ENCODE measurements at places on chromosomes 2 and 18.

DNA sequence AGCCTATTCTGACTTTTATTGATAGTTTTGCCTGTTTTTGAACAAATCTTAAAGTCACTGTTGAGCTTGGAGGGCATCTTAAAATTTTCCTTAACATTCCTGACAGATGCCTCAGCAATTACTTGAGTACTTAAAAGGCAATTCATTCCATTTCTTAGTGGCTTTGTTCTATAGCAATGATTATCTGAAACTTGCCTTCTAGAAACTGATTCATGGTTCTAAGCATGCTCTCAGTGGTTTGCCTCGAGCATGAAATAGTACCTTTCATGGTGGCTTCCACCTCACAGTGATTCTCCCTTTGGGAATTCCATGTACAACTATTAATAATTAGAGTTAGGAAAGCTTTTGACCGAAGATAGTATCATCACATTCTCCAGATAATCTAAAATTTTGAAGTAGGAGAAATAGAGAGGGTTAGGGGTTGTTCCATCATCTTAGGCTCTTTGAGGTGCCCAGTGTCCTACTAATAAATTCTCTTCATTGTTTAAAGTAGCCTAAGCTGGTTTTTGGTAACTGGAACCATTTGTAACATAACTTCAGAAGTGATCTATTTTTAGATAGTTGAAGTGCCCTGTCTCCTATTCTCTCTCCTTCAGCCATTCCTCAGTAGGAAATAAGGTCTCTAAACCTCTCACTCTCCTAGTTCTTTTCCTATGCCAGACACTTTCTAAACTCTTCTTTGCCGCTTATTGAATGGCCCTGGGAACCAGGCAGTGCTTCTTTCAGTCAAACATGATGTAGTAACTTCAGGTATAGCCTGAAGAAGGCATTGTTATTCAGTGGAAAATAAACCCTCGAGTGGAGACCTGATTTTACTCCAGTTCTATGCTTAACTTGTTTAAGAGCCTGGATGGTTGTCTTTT is 156.1 kb downstream of the HAUS1 start:
- DNase-seq, result no peak

DNA sequence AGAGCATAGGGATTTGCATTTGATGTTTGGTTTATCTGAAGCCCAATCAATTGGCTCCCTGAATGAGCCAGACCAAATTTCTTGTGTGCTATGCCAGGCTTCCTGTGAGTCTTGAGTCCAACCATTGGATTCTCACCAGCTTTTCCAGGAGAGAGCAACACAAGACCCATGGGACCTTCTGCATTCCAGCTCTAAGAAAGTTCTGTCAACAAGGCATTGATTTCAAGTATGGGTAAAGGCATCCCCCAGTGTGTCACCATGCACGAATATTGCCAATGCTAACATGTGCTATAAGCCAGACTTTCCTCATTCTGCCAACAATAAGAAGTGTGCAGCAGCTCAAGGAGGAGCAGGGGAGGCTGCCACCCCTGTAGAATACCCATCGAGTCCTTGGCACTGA is 266.6 kb downstream of the ETAA1 start:
- no peak for DNase-seq

GRCh38 chr2:174599310-174599921 is 1.8 kb upstream of the WIPF1 start:
- DNase-seq, result no peak

GRCh38 chr2:240579771-240580614 is 6.5 kb upstream of the CAPN10 start:
- peak; percentile 79 for DNase-seq

DNA sequence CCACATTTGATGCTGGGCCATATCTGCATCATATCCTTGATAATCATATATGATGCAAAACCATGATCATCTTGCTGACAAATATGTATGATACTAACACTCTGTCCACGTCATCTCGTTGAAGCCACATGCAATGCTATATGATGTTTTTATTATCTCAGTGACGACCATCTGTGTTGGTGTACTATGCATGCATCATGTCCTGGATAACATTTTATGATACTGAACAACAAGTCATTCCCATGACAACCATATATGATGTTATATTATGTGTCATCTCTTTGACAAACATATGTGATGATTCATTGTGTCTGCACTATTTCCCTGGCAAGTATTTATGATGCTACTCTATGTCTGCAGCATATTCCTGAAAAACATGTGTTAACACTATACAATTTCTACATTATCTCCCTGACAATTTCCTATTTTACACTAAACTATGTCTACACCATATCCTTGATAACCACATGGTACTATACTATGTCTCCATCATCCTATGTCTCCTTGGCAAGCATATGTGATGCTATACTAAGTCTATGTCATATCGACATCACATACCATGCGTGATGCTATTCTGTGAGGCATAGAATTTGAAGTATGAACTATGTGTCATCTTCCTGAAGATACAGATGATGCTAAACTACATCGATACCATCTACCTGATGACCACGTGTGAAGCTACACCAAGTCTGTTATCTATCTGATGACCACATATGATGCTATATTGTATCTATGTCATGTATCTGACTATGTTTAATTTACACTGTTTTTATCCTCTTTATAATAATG is 37.0 kb downstream of the DAW1 start:
- DNase-seq, result no peak

- DNase-seq, result no peak
Observed at GRCh38 chr18:78999939-79000338, 20.3 kb downstream of the SALL3 start.

DNA sequence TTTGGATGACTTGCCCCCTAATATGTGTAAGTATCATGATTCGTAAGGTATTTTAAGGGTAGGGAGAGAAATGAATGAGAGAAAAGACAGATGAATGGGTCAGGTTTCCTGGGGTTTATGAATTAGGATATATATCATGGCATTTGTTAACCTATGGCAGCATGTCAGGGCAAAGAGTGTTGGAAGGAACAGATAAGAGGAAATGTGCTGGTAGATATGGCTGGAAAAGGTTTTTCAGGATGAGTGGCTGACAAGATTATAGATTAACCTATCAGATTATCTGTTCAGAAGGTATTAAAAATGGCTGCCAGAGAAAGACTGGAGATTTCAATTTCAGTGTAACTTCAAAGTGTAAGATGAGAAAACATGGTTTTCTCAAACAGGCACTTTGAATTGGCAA is 67.8 kb downstream of the SRBD1 start:
- DNase-seq, result no peak

DNA sequence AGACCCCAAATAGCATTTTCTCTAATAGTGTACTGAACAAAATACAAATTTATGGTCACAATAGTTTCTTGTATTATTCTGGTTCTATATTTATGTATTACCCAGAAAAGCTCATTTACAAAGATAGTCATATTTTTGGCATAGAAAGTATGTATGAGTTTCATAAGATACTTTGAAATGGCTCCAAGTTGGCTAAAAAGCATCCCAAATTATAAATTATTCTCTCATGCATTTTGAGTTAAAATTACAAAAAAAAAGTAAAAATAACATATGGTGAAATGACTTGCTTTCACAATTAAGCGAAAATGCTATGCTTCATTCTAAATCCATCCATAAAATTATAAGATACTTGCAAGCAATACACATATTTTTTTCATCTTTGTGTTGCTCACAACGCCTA is 530.7 kb downstream of the ZNF804A start:
- no peak for DNase-seq

DNA sequence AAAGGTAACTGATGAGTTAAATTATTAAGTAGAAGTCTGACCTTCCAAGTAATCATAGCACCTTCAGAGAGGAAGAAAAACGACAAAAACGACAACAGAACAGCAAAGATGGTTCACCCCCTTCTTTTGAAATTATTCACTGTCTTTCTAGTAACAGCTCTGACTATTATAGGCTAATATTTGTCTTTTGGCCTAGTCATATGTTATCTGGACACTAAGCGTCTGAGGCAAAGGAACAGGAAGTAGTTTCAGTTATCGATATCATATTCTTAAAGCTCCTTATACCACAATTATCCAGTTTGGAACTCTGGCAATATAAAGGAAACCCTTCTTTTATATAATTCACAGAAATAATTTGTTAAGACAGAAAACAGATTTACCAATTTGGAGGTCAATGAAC is 27.6 kb upstream of the SLC40A1 start:
- no peak for DNase-seq

DNA sequence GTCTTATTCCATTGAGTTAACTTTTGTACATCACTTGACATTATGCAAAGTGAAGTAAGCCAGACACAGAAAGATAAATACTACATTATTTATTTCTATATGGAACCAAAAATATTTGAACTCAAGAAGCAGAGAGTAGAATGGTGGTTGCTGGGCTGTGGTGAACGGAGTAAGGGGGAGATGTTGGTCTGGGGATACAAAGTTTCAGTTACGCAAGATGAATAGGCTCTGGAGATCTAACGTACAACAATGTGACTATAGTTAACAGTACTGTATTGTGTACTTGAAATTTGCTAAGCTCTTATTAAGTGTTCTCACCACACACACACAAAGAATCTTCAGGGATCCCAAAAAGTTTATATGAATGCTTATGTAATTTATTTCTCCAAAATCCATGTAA is 124.8 kb upstream of the VWC2L start:
- DNase-seq, result no peak

GRCh38 chr2:234145511-234145910 is 95.0 kb downstream of the SPP2 start:
- no peak for DNase-seq

- DNase-seq, result no peak
Observed at GRCh38 chr2:107553046-107553445, 273.6 kb upstream of the RGPD4 start.

DNA sequence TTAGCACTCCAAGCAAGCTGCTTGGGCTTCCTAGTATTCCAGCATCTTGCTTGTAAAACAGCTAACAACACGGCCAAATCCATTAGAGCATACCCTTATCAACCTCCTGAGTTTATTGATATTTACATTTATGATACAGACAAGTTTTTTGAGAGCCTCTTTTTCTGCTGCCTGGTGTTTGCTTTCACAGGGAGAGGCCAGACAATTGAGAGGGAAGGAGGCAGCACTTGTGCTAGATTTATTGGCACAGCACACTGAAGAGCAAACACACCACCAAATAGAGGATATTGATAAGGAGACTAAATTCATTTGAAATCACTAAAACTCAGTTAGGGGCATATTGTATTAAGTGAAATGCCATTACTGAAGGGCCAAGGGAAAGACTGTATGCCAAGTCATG is 1142.3 kb upstream of the FANCL start:
- DNase-seq, result no peak

DNA sequence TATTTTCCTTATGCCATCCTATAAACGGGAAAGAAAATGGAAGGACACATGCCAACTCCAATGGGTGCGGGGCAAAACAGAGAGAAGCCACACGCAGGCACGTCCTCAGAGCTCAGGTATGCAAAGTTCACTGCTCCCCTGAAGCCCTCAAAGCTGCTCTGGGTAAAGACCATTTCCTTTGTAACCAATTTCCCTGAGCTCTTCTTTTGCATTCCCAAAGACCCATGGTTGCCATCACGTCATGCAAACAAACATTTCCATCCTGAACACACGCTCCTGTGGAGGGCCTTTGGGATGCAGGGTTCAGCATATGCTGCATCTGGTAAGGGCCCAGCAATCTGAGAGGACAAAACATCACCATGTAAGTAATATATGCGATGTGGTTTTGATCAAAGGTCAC is 69.4 kb downstream of the EMILIN2 start:
- no peak for DNase-seq

- no peak for DNase-seq
Observed at GRCh38 chr2:201707753-201708152, 9.3 kb upstream of the MPP4 start.

GRCh38 chr2:40654346-40654745 is 202.5 kb upstream of the SLC8A1 start:
- DNase-seq, result no peak

DNA sequence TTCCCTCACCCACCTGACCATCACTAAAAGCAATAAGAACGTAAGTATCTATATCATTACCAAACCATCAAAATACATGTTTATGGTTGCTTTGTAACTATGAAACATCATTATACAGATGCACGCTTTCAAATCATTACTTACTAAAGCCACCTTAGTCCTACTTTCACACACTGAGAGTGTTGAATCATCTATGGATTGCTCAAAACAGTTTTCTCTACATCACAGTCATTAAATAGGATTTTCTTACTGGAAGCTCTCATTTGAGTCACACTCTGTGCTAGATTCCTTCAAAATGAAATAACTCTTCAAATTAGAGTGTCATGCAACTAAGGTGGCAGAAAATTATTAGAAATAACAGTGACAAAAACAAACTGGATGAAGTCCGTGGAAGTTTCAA is 878.4 kb downstream of the CPS1 start:
- DNase-seq, result no peak

DNA sequence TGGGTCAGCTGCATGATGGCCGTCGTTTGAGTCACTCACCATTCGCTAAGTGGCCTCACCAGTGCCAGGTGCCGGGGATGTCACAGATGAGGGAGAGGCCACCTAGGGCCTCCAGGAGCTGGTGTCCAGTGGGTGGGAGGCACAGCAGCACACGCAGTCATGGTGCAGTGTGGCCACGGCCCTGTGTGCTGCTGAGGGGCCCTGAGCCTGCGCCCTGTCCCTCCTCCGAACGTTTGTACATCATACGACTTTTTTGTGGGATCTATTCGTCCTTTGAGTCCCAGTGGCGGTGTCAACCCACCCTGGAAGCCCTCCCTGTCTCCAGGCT is 30.1 kb upstream of the ODC1 start:
- no peak for DNase-seq

DNA sequence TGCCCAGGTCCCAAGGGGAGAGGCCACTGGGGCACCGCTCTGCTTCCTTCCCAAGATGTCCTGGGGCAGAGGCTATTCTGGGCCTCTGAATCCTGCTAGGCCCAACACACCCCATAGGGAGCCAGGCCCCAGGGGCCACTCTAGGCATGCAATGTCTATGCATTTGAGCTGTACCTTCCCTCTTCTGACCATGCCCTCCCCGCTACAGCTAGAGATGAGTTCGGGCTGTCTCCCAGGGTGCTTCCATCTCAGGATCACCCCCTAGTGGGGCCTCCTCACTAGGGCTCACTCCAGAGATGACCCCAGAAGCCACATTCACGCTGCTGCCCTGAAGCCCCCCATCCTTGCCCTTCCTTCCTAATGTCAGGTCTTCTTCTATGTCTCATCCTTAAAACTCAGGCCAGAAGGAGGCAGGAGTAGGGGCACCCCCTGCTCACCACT is 54.4 kb downstream of the TNS1 start:
- no peak for DNase-seq

GRCh38 chr2:181627545-181627944 is 29.4 kb downstream of the CERKL start:
- no peak for DNase-seq

GRCh38 chr18:741931-742512 is 29.6 kb upstream of the ENOSF1 start:
- no peak for DNase-seq

GRCh38 chr2:120132190-120132589 is 91.0 kb downstream of the TMEM185B start:
- DNase-seq, result no peak

Measured in stimulated activated CD4-positive, alpha-beta T cell treated with anti-CD3 and anti-CD28 coated beads, Interleukin-4, amount 100 ng/mL, for 1 hour (primary cell).